SK-N-SH (cell line): ENCODE measurements at places on chromosomes 2 and 18. TPM values are rescaled to one million over a fixed set of nuclear protein-coding genes. Genes with fewer than 3 reads are reported as not detected.

- peaks cover 36% of the 10 kb centered on the region for H3K36me3 ChIP-seq
- H3K4me3 ChIP-seq, result no peak overlapping the region
- no peak for DNase-seq
- H3K27ac ChIP-seq, result no peak overlapping the region
- H3K27me3 ChIP-seq, result no peaks in the 10 kb centered on the region
These were observed 40.8 kb upstream of the FRZB start for GRCh38 chr2:182907081-182907830.

The RDH14 gene
- 20.2 and 30.7 TPM in 2 replicates for polyA plus RNA-seq

DNA sequence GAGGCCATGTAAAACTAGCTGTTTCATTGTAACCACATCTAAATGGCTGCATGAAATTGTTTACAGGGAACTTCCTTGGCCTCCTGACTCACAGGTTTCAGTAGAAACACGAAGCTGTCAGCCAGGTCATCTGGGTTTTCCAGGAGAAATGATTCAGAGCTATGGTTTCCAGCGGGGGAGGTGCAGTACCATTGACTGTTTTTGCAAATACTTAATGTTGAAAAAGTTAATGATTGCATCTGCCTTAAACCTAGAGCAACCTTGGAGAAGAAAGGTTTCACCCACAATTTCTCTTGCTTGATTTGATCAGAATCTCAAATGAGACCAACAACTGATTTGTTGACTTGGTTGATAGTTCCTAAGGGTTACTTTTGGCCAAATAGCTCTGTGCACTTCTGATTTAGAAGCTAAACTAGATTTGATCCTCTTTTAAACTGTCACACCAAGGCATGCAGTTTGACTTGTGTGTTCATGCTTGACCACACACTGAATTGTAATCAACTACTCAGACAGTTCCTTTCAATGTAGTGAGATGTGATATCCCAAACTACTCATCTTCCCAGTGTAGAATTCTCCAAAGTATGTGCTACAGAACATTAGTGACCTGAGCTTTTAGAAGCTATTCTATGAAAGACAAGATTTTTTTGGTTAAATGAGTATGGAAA lies 193.5 kb upstream of the CHST9 start:
- no peak for DNase-seq
- H3K27me3 ChIP-seq, result no peaks in the 10 kb centered on the region
- no peak overlapping the region for H3K4me3 ChIP-seq
- H3K4me1 ChIP-seq, result no peaks in the 10 kb centered on the region
- H3K27ac ChIP-seq, result 0 out of 2 replicates have a peak overlapping the region, but pooled peaks have one; percentile 23

The CSRNP3 gene
- polyA plus RNA-seq, result 1.0 and 2.4 TPM in 2 replicates

GRCh38 chr2:159716857-159717256 lies 4.6 kb downstream of the MARCHF7 start:
- no peak overlapping the region for H3K4me3 ChIP-seq
- H3K27ac ChIP-seq, result no peak overlapping the region
- no peak for DNase-seq
- H3K27me3 ChIP-seq, result no peaks in the 10 kb centered on the region

The ASXL3 gene
- 0.03 TPM in 1 of 2 replicates, not detected in the other for polyA plus RNA-seq

- H3K27ac ChIP-seq, result peak overlapping the region; percentile 54
- peaks cover 6% of the 10 kb centered on the region for H3K36me3 ChIP-seq
- peaks cover 4% of the 10 kb centered on the region for H3K4me1 ChIP-seq
- no peak overlapping the region for H3K4me3 ChIP-seq
- DNase-seq, result no peak
These were observed 335.9 kb upstream of the NT5C1B start for GRCh38 chr2:18925296-18925695.

GRCh38 chr2:85804583-85804982 lies 50.8 kb downstream of the ATOH8 start:
- no peak overlapping the region for H3K4me3 ChIP-seq
- peak; percentile 70 for DNase-seq
- no peaks in the 10 kb centered on the region for H3K27me3 ChIP-seq
